ENCODE measurements at places on chromosomes 12 and 14.

DNA sequence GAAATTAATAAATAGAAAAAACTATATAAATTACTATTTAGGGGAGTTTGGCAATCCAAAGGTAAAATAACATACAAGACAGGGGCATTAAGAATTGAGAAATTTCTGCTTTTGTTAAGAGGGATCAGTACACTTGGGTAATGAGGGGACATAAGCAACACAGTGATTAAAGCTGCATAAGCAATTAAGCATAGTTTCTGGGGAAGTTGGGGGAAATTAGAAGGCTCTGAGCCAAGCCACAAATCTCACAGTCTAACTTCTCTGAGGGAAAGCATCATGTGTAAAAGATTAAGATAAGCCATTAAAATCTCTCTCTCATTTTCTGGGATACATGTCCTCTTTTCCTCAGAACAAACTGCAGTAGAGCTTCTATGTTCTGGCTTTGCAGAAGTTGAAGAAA is 533.9 kb upstream of the LRFN5 start:
- DNase-seq, result no peak

- no peak for DNase-seq
These were observed 54.3 kb upstream of the PYGL start for GRCh38 chr14:50998612-50999011.

GRCh38 chr14:87133073-87133801 is 859.7 kb downstream of the GALC start:
- DNase-seq, result no peak

- DNase-seq, result peak; percentile 51
These were observed at the start of gene OASL for GRCh38 chr12:121038861-121039668. Gene OASL (minus strand): TSS chr12:121039246. CDS start chr12:121038971, 275 bp downstream.
